Stromal cell of bone marrow (primary cell): ENCODE measurements at places on chromosomes 3 and 15.

DNA sequence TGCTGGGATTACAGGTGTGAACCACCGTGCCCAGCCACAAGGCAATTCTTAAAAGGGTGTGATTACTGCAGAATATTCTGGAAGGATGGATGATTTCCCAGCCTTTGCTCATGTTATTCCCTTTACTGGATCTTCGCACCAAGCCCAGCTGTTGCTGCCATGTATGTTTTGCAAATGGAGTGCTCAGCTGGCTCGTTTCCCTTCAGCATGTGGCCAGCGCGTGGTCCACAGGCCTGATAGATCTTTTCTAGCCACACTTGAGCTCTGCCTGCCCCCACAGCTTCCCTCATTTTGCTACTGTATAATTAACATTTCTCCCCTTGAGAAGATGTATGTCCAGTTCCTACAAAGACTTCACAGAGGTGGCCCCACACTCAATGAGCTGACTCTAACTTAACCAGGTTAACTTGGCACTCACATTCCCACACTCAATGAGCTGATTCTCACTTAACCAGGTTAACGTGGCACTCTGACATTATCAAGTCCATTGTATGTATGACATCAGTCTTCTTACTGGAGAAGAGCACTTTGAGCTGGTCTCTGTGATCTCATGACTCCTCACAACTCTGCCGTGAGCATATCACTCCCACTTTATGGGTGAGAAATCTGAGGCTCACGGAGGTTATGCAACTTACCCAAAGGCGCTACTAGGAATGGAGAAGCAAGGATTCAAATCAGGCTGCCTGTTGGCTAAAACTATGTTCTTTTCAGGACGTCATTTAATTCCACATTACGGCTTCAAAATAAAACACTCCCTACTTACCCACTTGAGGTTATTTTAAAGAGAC, 49.2 kb downstream of the TM4SF4 start:
- no peak for DNase-seq

- peak; percentile 61 for DNase-seq
Measured at GRCh38 chr3:112013058-112013783, 14.5 kb downstream of the TAGLN3 start.

GRCh38 chr3:120113128-120114116, 19.2 kb upstream of the GSK3B start:
- peak; percentile 82 for DNase-seq

DNA sequence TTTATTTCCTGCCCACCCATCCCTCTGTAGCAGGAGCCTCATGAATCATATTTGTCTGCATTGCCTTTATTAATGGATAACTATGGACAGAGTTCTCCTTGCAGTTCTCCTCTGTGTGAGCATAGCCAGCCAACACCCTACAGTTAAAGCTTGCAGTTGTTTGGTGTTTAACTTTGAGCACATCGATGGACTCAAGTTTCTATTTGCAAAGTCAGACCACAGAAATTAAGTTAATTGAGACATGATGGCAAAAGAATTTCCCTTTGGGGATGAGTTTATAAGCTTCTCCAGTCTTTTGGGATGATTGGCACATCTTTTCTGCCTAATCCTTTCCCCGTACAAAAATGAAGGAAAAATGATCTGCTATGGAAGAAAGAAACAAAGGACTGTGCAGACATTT, 398.9 kb upstream of the THBS1 start:
- no peak for DNase-seq

DNA sequence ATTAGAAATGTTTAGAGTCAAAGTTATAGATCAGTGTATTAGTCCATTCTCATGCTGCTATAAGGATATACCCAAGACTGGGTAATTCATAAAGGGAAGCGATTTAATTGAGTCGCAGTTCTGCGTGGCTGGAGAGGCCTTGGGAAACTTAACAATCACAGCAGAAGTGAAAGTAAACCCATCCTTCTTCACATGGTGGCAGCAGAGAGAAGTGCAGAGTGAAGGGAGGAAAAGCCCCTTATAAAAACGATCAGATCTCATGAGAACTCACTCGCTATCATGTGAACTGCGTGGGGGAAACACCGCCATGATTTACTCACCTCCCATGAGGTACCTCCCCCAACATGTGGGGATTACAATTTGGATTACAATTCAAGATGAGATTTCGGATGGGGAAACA, 871.5 kb downstream of the DIPK2A start:
- DNase-seq = no peak

DNA sequence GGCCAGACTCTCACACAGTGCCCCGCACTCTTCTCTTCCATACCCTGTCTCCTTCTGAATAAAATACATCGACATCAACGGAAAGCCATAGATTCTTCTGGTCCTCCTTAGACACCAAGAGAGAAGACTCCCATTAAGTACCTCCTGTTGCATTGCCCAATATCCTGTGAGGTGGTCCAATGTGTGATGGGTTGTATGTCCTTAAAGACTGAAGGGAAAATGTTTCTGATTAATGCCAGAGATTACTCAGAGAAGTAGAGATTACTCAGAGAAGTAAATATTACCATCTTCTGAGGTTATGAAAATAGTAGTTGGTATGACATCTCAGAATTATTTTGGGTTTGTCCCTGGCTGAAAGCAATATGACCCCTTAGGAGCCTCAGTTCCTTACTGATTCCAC, 60.8 kb upstream of the GALNT15 start:
- DNase-seq = peak; percentile 86

DNA sequence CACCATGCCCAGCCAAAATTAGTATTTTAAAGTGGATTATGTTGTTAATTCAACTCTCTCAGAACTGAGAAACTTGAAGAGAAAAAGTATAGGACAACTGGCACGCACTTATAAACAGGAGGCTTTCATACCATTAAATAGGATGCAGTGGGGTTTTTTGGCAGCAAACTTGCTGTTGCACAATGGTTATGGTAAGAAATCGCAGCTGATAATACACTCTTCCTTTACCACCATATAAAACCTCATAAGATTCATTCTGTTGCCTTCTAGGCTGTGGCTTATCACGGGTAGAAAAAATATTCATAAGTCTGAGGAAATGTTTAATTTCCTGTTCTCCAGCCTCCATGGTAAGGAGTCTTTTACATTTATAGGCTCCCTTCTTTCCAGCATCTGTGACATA, 95.3 kb downstream of the TMCO5A start:
- DNase-seq = no peak

- DNase-seq = no peak
Measured at GRCh38 chr3:105798381-105798934, 70.4 kb downstream of the CBLB start.

GRCh38 chr3:143040261-143040879, 39.0 kb downstream of the U2SURP start:
- DNase-seq = peak; percentile 18

- no peak for DNase-seq
Measured at GRCh38 chr3:82410366-82410765, 648.9 kb upstream of the GBE1 start.

- no peak for DNase-seq
Measured at GRCh38 chr15:57537488-57538264, 54.0 kb upstream of the MYZAP start.

DNA sequence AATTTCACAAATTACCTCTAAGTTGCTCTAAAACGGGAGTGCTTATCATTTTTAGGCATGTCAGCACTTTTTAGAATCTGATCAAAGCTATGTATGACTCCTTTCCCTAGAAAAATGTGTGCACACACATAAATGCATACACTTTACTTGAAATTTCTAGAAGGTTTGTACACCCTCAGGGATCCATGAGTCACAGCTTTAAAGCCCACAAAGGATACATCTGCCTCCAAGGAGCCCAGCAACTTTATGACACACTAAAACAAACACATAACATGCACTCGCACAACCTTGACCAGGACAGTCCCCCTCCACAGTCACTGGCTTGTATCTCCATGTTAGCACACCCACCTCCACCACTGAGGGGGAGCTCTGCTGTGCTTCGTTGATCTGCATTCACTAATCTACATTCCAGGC, 722.0 kb upstream of the CFAP20DC start:
- peak; percentile 57 for DNase-seq

DNA sequence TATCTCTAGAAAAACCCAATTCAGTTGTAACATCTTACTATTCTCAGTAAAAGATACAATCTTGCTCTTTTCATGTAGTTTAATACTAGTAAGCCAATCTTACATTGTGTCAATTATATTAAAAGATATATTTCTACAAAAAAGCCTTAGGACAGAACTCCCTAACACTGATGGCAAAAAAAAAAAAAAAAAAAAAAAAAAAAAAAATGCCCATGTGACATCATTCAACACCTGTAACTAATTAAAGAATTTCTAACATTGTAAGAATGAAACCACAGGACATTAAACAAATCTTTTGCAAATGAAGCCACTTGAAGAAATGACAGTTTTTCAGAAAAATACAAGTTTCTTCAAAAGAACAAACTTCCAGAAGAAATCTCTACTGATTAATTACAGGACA, 119.8 kb downstream of the SUCLG2 start:
- DNase-seq = no peak

DNA sequence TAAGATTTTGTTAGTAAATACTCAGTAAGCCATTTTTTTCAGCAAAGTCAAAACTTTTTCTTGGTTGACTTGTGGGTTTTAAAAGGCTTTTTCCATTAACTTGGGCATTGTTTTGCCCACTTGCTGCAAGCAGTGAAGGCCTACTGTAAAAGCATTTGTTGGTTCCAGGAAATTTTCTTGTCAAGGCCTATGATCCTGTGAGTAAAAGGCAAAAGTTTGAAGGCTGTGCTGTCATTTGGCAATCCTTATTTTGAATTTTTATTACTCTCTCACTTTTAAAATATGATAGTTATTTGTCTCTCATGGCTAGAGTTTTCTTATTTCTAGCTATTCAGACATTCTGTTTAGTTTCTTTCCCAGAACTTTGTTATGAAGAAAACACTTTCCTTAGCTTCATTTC, 13.0 kb downstream of the P2RY12 start:
- peak; percentile 39 for DNase-seq

DNA sequence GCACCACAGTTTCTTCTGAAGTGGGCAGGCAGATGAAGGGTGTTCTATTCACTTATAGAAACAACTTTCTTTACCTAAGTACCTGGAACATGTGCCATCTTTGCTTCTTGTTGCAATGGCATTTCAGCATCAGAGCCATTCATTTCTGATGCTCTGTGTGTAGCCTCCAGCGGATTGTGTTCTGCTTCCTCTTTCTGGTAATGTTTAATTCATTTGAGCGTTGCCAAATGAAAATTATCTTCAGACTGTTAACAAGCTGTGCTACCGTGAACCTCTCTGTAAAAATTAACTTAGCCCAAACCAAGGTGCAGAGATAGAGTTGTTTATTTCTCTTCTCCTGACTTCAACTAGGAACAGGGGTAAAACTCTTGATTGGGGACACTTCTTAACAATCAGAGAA, 302.0 kb downstream of the EDEM1 start:
- no peak for DNase-seq

DNA sequence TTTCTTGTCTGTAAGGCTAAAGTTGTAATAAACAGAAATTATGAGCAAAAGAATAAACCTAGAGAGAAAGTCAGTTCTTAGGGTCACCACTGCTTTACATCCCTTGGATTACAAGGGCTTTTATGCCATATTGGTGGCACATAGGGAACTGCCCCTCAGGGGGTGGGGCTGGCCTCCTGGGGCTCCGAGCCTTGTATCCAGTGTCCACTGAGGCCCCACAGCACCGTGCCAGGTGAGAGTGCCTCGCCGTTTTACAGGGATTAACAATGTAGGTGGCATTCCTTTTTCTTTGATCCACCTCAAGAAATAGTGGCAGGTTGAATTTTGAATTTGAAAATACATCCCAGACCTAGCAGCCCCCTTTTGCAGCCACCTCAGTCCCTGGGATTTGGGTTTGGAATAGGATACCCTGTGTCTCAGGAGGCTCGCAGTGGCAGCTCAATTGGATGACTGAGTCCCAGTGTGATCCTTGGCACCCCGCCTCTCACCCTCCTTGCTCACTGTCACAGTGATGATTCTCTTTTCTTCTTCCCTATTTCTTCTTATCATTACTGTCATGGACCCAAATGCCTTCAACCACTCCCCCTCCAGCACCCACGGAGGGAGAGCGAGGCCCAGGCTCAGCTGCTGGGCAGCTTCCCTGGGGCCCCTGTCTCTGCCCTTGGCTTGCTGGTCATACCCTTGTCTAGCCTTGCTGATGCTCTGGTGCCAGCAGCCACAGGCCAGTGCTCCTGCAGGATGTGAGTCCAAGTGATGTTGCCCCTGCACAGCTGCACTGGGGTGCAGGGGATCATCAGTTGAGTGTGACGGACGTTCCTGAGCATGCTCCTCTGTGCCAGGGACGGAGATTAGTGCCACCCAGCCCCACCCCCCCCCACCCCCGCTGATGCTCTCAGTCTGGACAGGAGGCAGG, 137.9 kb downstream of the DNAJB8 start:
- DNase-seq = no peak

GRCh38 chr3:41204369-41204768, 5.1 kb downstream of the CTNNB1 start:
- no peak for DNase-seq

GRCh38 chr3:30774062-30774461, 120.4 kb downstream of the GADL1 start:
- DNase-seq = no peak

DNA sequence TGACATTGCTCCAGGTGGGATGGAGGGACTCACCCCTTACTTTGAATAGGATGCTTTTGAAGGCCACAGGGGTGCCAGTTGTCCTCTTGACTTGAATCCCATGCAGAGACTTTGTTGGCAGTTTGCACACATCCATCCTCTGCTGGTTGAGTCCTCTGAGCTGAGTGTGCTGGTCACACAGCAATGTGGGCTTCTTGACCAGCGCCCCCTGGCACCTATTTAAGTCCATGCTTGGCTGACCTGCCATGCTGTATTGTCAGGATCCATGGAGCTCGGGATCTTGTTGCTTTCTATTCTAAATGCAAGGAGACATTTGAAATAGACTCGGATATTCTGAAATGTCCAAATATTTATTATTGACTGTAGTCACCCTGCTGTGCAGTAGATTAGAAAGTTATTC, 19.8 kb downstream of the RAB7A start:
- DNase-seq = no peak

- no peak for DNase-seq
Measured at GRCh38 chr3:98791341-98792325, 28.5 kb downstream of the ST3GAL6 start.

- DNase-seq = no peak
Measured at GRCh38 chr3:184578822-184579221, 17.2 kb downstream of the EPHB3 start.

GRCh38 chr3:110909839-110910238, 161.8 kb upstream of the NECTIN3 start:
- no peak for DNase-seq

DNA sequence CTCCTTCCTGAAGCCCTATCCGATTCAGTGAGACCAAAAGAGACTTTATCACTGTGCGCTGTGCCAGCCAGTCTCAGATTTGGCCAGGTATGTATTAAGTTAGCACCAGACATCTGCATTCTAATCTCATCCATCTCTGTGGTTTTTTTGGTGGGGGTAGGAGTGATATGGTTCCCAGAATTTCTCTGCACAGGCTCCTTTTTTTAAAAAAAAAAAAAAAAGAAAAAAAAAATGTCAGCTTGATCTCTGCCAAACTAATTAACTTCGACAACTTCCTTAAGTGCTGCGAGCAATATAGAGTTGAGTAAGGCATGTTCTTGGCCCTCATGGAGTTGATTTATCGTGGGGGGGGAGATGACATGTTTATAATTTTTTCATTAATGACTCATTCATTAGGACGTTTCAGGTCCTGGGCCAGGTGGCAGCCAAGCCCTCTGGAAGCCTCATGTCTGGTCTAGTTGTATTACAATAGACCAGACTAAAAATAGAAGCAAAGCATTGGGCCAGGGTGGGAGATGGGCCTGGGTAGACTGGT, 12.9 kb downstream of the SLCO3A1 start:
- no peak for DNase-seq
